Tibial nerve (tissue), 4 donors: ENCODE measurements at places on chromosomes 7 and 10. TPM values are rescaled to one million over a fixed set of nuclear protein-coding genes. Genes with fewer than 3 reads are reported as not detected.
A peak's percentile ranks its signal among the peaks of the same experiment; 100 is the strongest.

The UCN3 gene
- total RNA-seq, result not detected

The SYT15 gene
- total RNA-seq, result 8.2 TPM

The SGPL1 gene
- 26.4 TPM for total RNA-seq

DNA sequence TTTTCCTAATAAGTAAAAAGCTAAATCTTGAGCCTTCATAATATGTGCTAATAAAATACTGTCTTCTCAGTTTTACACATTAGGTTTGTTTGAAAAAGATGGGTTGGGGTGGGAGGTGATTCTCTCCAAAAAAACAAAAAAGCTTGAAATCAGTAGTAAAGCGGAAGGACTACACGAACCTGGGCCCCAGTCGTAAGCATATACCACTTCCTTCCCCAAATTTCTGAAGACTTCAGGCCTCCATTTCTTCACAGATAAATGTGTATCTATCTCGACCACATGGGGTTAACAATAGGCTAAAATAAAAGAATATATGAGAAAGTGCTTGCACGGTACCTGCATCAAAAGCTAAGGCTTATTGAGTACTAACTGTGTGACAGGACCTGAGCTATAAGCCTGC is 51.6 kb upstream of the PAX2 start:
- DNase-seq, result no peak
- H3K4me1 ChIP-seq, result no peaks in the 10 kb centered on the region
- no peaks in the 10 kb centered on the region for H3K36me3 ChIP-seq
- H3K27me3 ChIP-seq, result peaks cover 36% of the 10 kb centered on the region

DNA sequence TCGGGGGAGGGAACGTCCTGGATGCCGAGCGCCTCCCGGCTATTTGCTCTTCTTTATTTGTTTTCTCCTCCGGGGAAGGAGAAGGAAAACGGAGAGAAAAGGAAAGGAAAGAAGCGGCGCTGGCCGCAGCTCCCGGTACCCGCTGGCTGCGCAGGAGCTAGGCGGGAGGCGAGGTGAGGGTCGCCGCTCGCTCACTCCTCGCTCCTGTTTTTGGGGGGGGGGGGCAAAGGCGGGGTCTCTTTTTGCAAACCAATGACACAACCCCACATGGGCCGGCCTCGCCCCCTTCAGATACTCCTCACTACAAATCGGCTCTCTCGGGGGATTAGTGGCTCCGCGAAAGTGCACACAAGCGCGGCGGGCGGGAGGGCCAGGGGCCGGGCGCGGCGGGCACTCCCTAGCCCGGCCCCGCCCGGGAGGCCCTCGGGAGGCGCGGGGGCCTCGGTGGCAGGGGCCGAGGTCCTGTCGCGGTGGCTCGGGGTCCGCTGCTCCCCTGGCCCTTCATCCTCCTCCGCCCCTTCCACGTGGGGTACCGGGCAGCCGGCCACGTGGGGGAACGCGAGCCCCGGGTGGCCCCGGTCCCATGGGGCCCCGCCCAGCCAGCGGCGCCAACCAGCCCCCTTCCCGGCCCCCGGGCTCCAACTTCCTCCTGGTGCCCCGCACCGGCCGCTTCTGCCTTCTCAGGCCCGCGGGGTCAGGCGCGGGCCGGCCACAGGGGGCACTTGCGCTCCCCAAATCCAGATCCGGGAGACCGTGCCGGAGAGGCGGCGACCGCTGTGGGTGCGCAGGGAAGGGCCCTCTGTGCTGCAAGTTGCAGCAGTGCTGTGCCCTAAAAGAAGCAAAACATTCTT is 718 bp upstream of the CTBP2 start:
- H3K4me1 ChIP-seq, result no peaks in the 10 kb centered on the region
- DNase-seq, result no peak
- no peaks in the 10 kb centered on the region for H3K27me3 ChIP-seq
- peak overlapping the region; percentile 76 for H3K4me3 ChIP-seq
- peak overlapping the region; percentile 92 for H3K27ac ChIP-seq

DNA sequence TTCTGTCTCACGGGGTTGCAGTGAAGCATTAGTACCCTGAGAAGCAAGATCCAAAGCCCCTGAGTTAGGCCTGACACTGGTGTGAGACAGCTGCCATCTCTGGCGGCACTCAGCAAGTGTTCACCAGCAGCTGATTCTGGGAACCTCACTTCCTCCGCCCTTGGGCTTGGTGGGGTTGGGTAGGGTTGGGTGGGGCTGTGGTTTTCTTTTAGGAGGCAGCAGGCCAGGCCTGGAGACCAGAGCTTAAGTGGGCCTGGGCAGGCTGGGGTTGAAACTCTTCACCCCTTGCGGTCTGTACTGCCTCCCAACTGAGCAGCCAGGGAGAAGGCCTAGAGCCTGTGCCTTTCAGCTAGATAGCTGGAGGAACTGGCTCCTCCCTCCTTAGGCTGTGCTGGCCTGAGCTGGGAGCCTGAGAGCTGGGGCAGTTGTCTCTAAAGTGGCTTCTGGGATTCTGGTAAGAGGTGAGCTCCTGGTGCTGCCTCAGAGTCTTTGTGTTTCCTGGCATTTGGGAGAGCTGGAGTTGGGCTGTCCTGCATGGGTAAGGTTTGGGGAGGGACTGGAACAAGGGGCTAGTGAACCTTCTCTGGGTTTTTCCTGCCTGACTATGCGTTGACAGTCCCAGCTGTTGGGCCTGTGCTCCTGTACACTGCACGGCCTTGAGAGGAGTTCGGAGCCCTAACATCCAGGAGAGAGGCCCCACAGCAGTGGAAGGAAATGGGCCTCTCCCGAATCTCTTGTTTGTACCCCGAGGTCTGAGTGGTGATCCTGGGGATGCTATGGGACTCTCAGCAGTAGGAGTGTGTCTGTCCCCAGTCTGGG is 5.1 kb downstream of the TSPAN14 start:
- peak overlapping the region; percentile 0 for H3K4me3 ChIP-seq
- no peaks in the 10 kb centered on the region for H3K36me3 ChIP-seq
- H3K4me1 ChIP-seq, result peaks cover 84% of the 10 kb centered on the region
- no peaks in the 10 kb centered on the region for H3K27me3 ChIP-seq
- H3K27ac ChIP-seq, result peak overlapping the region; percentile 93

DNA sequence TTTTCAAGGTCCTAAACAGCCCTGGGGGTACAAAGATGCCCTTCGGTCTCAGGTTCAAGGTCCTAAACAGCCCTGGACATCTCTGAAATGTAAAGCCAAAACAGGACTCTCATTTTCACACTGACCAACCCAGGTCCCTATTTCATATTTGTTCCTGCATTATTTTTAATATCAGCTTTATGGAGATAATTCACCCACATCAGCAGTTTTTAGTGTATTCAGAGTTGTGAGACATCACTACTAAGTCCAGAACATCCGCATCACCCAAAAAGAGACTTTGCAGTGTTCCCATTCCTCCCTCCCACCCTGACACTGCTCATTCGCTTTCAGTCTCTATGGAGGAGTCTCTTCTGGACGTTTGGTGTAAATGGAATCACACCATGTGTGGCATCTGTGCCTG is 420.2 kb downstream of the PTPRN2 start:
- no peak overlapping the region for H3K27ac ChIP-seq
- H3K36me3 ChIP-seq, result no peaks in the 10 kb centered on the region
- no peak overlapping the region for H3K4me3 ChIP-seq
- H3K27me3 ChIP-seq, result no peaks in the 10 kb centered on the region
- no peak for DNase-seq

DNA sequence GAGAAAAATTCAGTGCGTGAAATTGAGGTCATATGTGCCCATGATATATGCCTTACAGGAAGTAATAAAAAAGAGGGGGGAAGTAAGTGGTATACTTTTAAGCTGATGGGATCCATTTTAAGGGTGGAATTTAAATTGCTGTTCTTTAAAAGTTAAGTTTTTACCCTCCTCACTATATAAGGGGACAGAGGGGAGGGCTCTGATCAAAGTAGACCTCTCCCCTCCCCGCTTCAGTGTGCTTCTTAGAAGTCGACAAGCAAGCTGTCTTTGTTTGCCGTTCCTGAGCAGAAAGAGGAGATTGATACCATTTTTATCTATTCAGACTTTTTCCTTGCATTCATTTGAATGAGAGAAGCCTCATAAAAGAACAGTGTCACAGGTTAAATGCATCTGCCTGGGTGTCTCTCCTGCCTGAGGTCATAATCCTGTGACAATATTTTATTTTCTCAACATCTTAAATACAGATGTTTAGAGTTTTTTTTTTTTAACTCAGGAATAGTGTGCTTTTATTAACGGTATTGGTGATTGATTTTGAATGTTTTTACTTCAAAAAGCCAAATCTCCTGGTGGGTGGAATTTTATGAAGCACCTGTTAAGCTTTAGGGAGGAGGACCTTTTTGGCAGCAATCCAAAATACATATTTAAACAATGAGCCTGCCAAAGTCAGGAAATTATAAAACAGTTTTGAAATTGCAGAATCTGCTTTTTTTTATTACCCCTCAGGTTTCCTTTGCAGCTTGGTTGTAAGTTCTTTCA is 141.7 kb downstream of the KAT6B start:
- no peak overlapping the region for H3K27ac ChIP-seq
- H3K4me3 ChIP-seq, result no peak overlapping the region
- H3K27me3 ChIP-seq, result no peaks in the 10 kb centered on the region
- DNase-seq, result no peak
- peaks cover 38% of the 10 kb centered on the region for H3K4me1 ChIP-seq

DNA sequence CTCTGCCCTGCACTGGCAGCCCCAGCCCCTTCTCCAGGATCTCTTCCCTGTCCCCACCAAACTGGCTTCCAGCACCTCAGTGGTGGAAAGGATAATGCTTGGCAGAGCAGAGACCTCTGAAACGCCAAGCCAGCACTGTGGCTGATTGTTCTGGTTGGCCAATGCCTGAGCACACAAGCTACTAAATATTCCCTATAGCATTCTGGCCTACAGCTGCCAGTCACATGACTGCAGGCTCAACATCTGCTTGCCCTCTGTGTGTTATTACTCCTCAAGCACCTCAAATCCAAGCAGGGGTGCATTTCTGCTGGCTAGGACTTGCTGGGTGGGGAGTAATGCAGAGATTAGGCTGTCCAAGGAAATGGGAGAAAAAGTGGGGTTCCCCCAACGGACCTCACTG is 6.1 kb downstream of the TBATA start:
- no peaks in the 10 kb centered on the region for H3K27me3 ChIP-seq
- no peak overlapping the region for H3K4me3 ChIP-seq
- H3K36me3 ChIP-seq, result no peaks in the 10 kb centered on the region
- H3K4me1 ChIP-seq, result no peaks in the 10 kb centered on the region
- no peak for DNase-seq

- H3K27me3 ChIP-seq, result no peaks in the 10 kb centered on the region
- no peak overlapping the region for H3K27ac ChIP-seq
- no peaks in the 10 kb centered on the region for H3K4me1 ChIP-seq
- no peak for DNase-seq
- H3K36me3 ChIP-seq, result no peaks in the 10 kb centered on the region
Observed at GRCh38 chr7:114416129-114416990, 1.7 kb downstream of the FOXP2 start.

GRCh38 chr10:47253651-47254375 is 46.2 kb upstream of the GDF10 start:
- H3K27me3 ChIP-seq, result no peaks in the 10 kb centered on the region
- H3K27ac ChIP-seq, result no peak overlapping the region
- H3K4me1 ChIP-seq, result no peaks in the 10 kb centered on the region
- no peaks in the 10 kb centered on the region for H3K36me3 ChIP-seq
- DNase-seq, result no peak
- no peak overlapping the region for H3K4me3 ChIP-seq
